Bronchial epithelial cell (primary cell): ENCODE measurements at places on chromosomes 3 and 15. TPM values are rescaled to one million over a fixed set of nuclear protein-coding genes. Genes with fewer than 3 reads are reported as not detected.

- DNase-seq, result peak; percentile 79
Observed at GRCh38 chr3:15796771-15797641, 773 bp downstream of the ANKRD28 start.

Gene BOC
- total RNA-seq, result 0.38 and 1.3 TPM in 2 replicates

GRCh38 chr15:38254051-38254883 is 1.6 kb downstream of the SPRED1 start:
- peak; percentile 85 for DNase-seq

DNA sequence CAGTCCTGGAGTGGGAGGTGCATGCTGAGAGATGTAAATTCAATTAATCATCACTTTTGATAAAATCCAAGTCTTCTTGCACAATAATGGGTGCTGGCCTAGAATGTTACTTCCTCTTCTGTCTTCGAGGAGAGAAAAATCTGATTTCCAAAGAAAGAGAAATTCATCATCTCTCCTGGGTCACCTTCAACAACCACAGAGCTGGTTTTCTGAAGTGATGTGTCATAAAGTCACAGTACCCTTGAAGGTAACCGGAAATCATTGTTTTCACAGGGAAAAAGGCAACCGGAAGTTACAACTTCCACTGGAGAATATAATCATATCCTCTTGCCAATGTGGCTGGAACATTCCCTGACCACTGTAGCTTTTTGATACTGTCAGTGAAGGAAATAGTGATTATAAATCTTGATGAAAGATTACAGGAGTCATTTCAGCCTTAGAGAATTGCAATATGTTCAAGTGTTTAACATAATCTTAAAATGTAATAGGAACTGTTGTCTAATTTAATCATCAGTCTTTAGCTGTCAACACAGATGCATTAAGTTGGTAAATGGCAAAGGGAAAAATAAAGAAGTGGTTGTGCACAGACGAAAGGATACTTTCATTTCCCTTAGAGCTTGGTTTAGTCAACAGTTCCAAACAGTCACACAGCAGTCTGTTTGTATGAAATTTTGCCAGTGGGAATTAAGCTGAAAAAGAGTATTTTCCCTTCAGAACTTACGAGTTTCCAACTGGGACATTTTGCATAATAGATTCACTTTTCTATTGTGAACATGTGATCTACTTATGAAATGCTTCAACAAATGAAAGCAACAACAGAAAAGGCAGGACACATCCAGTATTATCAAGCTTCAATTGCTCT is 106.5 kb upstream of the SLC4A7 start:
- DNase-seq, result peak; percentile 74

Gene P2RY14
- under 0.01 TPM in 1 of 2 replicates, not detected in the other for total RNA-seq

Gene ATG3
- 73.2 and 106 TPM in 2 replicates for total RNA-seq

Gene C3orf52
- 23.0 and 45.5 TPM in 2 replicates for total RNA-seq

Gene HGD
- under 0.01 and 0.38 TPM in 2 replicates for total RNA-seq

GRCh38 chr3:5579139-5579602 is 391.7 kb downstream of the EDEM1 start:
- no peak for DNase-seq

GRCh38 chr15:66019826-66020398 is 150.6 kb downstream of the RAB11A start:
- DNase-seq, result no peak

GRCh38 chr3:166270429-166270828 is 433.2 kb upstream of the BCHE start:
- no peak for DNase-seq

Gene C3orf22
- not detected in 2 replicates for total RNA-seq

DNA sequence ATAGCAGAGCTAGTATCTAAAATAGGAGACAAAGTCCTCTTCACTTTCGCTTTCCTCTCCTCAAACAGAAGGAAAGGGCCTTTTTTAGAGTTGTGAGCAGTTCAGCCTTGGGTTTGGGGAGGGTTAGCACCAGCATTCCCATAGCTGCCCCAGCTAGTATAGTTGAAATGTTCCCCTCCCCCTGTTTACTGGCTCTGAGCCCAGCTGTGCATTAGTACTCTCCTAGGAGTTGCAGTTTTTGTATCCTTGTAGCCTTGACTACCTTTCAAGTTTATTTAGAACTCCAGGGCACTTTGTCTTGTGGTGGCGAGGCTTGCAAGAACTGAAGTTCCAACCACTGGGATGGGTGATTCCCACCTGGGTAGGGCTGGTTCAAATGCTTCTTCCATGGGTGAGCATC is 245.1 kb upstream of the NAALADL2 start:
- DNase-seq, result no peak

DNA sequence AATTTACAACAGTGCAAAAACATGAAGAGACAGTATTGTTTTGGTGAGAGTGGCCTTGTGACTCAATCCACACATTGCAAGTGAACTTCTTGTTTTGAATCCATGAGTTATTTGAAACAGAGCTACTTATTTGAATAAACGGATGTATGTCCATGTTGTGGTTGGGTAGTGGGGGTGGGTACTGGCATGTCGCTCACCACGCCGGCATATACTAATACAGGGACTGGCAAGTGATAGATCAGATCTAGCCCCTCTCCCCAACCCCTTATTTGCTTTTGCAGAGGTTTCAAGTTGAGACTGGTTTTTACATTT is 83.8 kb downstream of the EDEM1 start:
- DNase-seq, result no peak
